ENCODE measurements at places on chromosomes 3 and 15.

DNA sequence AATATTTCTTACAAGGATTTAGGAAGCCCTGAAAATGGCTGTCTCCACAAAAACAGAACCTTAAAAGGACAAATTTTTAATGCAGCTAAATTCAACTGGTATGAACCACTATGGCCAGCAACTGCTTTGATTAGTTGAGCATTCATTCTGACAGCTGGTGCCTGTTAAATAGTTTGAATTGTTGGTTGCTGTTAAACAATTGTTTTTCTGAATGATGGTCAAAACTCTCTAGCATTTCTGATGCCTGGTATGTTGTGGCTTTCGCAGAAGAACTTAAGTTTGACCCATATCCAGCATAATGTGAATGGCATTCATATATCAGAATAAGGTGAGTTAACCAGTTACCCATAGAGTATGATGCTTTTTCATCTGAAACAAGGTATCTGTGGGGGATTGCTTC, 138.4 kb downstream of the MEIS2 start:
- ATAC-seq = no peak

DNA sequence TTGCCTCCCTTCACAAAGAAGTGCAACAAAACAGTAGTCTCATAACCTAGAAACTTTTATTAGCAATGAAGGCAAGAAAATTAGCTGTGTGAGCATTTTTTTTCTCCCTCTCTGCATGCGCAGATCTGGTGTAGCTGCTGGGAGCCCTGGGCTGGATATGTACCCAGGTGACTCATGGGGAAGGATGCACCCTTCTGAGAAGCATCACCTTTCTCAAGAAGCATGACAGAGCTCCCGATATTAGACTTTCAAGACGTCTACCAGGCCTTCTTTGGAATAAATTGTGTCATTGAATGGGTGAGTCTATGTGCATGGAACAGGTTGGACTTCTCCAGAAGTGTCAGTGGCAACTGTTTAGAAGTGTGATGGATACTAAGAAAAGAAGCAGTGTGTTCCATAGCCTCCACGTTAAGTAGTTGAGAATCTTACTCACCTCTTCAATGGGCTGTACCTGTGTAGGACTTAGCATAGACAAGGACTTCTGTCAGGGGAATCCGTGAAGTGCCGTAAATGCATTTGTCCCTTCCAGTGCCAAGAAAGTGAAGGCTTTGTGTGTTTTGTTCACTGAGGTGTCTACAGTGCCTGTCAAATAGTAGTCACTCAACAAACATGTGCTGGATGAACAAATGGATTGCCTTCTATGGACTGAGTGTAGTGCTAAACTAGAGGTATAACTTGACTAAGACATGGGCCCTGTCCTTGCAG, 47.7 kb upstream of the RASGRP1 start:
- peak; percentile 88 for ATAC-seq

GRCh38 chr15:94265982-94266381, 34.6 kb downstream of the MCTP2 start:
- peak; percentile 41 for ATAC-seq

DNA sequence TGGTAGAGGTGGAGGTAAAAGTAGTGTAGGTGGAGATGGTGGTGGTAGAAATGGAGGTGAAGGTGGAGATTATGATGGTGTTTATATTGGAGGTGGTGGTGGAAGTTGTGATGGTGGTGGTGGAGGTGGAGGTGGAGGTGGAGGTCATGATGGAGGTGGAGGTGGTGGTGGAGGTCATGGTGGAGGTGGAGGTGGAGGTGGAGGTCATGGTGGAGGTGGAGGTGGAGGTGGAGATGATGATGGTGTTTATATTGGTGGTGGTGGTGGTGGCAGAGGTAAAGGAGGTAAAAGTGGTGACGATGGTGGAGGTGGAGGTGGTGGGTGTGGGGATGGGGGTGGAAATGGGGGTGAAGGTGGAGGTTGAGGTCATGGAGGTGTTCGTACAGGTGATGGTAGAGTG, 107.8 kb downstream of the ASB7 start:
- ATAC-seq = no peak

DNA sequence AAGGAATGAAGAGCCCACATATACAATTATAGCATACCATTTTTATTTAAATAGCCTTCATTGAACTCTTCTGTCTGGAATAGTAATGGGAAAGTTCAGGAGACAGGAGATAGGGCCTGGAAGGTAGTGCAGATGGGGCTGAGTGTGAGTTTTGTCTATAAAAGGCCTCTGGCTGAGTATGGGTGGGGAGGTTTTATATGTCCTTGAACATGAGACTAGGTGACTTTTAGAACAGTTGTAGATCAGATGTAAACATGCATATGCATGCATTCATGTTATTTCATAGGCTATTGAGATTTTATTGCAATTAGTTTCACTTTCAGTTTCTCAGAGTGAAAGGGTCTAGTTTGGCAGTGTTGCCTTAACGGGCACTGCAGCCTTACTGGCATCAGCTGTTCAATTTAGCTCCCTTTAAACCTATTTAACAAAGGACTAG, 27.1 kb downstream of the CGGBP1 start:
- ATAC-seq = peak; percentile 18

DNA sequence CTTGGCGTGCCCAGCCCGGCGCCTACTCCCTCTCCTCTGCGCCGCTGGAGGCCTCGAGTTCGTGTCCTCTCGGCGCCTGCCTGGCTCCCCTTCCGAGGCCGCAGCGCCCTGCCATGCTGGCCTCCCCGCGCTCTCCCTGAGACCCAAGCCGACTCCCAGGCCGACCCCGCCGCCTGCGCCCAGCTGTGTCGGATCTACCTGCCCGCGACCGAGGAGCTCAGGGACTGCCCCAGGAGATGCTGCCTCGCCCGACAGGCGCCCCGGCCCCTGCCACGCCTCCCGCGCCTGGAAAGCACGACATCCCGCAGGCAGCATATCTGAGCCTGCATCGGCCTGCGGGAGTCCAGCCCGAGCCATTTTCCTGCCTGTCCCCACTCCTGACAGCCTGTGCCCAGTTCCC, 16.1 kb downstream of the PAQR9 start:
- ATAC-seq = peak; percentile 23

- ATAC-seq = peak; percentile 8
Measured at GRCh38 chr3:114299421-114299820, 5.6 kb downstream of the TIGIT start.

- no peak for ATAC-seq
Measured at GRCh38 chr3:87167628-87168456, 59.3 kb upstream of the CHMP2B start.

GRCh38 chr3:187798531-187799530, 53.6 kb upstream of the BCL6 start:
- peak; percentile 55 for ATAC-seq

DNA sequence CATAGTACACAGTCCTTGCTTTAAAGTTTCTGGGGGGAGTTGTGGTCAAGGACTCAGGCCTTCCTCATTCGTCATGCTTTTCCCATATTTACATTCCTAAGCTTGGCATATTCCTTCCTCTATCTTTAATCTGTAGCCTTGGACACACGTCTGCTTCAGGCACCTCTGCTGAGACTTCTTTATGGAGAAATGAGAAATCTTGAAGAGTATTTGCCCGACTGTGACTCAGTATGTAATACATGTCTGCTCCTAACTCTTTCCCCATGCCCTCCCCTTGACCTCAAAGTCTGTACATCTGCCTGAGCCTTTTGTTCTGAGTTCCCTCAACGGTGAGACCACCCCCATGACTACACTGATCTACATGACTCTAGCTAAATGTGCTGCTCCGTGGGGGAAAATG, 246.1 kb downstream of the SI start:
- no peak for ATAC-seq

DNA sequence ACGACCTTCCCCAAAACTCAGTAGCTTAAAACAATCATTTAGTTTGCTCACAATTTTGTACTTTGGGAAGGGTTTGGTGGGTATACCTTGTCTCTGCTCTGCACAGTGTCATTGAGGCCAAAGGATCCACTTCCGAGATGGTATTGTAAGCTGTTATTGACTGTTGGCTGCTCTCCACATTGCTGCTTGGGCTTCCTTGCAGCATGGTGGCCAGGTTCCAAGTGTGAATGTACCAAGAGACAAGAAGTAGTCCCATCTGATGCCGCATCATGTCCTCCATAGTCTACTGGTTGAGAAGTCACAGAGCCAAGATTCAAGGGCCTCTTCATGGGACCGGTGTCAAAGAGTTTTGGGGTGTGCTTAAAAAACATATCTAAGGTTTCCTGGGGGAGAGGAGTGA, 268.5 kb downstream of the PLCL2 start:
- no peak for ATAC-seq

DNA sequence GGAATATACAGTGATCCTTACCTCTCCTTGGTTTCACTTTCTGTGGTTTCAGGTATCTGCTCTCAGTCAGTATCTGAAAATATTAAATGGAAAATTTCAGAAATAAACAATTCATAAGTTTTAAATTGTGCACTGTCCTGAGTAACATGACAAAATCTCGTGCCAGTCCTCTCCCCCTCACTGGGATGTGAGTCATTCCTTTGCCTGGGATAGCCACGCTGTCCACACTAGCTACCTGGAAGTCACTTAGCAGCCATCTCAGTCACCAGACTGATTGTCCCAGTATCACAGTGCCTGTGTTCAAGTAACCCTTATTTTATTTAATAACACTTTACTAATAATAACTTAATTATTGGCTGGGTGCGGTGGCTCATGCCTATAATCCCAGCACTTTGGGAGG, 15.3 kb upstream of the KLHL25 start:
- ATAC-seq = no peak

DNA sequence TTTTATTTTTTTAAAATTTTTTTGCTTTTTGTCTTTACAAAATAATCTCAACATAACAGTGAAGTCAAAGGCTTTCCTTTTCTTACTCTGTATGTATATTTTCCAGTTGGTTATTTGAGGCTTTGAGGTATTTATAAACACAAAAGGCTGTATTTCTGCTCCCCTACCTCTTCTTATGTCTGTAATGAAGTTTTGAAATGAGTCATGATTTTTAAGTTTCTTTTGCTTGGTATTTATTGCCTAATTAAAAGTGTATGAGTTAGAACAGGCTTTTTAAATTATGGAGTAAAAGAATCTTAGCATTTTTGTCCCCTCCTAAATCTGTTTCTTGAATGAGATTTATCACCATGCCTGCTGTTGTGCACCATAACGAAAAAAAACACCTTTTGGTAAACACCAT, 66.0 kb downstream of the DCUN1D1 start:
- ATAC-seq = no peak

DNA sequence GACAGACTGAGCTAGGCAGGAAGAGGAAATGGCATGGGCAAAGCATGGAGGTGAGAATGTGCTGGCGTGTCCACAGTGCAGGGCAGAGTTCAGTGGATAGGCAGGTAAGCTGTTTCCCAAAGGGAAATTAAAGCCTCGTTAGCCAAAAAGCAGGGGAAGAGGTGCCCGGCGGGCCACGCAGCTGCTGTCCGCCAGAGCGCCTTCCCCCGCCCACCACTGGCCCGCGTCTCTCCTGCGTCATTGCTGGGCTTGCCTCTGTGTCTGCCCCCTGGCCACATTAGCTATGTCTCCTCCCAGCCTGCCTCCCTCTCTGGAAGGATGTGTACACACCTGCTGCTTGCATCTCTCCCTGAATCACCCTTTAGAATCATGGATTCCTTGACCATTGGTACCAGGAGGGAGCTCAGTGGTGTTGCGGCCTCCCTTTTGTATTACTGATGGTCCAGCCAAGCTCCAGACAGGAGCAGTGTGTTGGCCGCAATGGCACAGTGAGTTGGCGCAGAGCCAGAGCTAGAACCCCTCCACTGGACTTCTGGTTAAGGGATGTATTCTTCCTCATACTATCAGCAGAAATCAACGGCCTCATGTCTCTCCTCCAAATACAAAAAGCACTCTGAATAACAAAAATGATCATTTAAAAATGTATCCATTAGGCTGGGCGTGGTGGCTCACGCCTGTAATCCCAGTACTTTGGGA, 26.6 kb downstream of the SLC28A1 start:
- ATAC-seq = no peak
